Activated naive CD8-positive, alpha-beta T cell treated with anti-CD3 and anti-CD28 coated beads for 36 hours (primary cell): ENCODE measurements at places on chromosomes 1 and 21. TPM values are rescaled to one million over a fixed set of nuclear protein-coding genes. Genes with fewer than 3 reads are reported as not detected.

The LRRC7 gene
- not detected for total RNA-seq

The GNL2 gene
- total RNA-seq, result 101 TPM

The PLCH2 gene
- 1.2 TPM for total RNA-seq

The SPATC1L gene
- 6.9 TPM for total RNA-seq

The C1orf185 gene
- not detected for total RNA-seq

The KRTAP11-1 gene
- total RNA-seq, result not detected

The TRIM46 gene
- 4.6 TPM for total RNA-seq

The TSSK3 gene
- 0.60 TPM for total RNA-seq

The LCE3D gene
- total RNA-seq, result not detected

The AMY2B gene
- total RNA-seq, result 4.6 TPM

DNA sequence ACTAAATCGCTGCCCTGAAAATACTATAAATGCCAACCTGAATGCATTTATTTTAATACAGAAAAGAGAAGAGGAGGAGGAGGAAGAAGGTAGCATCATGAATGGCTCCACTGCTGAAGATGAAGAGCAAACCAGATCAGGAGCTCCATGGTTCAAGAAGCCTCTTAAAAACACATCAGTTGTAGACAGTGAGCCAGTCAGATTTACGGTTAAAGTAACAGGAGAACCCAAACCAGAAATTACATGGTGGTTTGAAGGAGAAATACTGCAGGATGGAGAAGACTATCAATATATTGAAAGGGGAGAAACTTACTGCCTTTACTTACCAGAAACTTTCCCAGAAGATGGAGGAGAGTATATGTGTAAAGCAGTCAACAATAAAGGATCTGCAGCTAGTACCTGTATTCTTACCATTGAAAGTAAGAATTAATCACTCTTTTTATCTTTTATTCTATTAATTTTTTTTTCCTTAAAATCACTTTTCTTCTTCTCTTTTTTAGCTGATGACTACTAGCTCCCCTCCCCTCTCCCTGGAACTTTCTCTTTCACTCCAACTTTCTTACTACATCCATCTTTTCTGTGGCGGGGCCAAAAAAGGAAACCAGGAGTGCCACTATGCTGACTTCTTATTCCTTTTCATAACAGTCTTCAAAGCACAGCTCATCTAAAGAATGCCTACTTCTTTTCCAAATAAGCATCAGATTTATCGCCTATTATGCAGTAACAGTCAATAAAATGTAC, 36.3 kb downstream of the FUBP1 start:
- no peak for DNase-seq

GRCh38 chr1:155424091-155424490, 103.4 kb downstream of the RUSC1 start:
- no peak for DNase-seq

- DNase-seq, result no peak
These were observed 54.7 kb downstream of the NDUFS5 start for GRCh38 chr1:39080831-39081270.

GRCh38 chr1:29083317-29084195, 40.1 kb downstream of the TMEM200B start:
- no peak for DNase-seq

DNA sequence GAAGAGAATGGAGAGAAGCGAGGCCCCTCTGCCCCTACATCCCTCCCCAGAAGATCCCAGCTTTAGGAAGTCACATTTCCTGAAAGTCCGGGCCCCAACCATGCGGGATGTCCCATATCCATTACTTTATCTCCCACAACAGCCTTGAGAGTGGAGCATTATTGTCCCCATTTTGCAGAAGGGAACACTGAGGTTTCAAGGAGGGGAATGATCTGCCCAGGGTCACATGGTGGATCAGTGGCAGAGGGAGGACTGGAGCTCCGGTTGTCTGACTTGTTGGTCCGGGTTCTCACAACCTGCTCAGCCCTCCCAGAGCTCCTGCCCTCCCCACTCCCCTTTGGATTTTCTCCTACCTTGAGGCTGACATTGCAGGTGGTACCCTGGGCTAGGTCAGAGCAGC, 2.2 kb upstream of the CRYBG2 start:
- DNase-seq, result no peak

- no peak for DNase-seq
These were observed 4.5 kb downstream of the COPA start for GRCh38 chr1:160338580-160338979.

- DNase-seq, result no peak
These were observed 72.6 kb downstream of the DDR2 start for GRCh38 chr1:162704673-162705424.

GRCh38 chr1:29811247-29811646, 574.9 kb downstream of the PTPRU start:
- DNase-seq, result no peak

- DNase-seq, result no peak
These were observed 704 bp downstream of the ALG6 start for GRCh38 chr1:63368131-63368530.

- DNase-seq, result no peak
These were observed 703 bp downstream of the ERI3 start for GRCh38 chr1:44354268-44354839.

GRCh38 chr1:26786437-26787380, 1.0 kb upstream of the PIGV start:
- DNase-seq, result peak; percentile 60

- DNase-seq, result no peak
These were observed 884 bp downstream of the LHX4 start for GRCh38 chr1:180230791-180231505.

DNA sequence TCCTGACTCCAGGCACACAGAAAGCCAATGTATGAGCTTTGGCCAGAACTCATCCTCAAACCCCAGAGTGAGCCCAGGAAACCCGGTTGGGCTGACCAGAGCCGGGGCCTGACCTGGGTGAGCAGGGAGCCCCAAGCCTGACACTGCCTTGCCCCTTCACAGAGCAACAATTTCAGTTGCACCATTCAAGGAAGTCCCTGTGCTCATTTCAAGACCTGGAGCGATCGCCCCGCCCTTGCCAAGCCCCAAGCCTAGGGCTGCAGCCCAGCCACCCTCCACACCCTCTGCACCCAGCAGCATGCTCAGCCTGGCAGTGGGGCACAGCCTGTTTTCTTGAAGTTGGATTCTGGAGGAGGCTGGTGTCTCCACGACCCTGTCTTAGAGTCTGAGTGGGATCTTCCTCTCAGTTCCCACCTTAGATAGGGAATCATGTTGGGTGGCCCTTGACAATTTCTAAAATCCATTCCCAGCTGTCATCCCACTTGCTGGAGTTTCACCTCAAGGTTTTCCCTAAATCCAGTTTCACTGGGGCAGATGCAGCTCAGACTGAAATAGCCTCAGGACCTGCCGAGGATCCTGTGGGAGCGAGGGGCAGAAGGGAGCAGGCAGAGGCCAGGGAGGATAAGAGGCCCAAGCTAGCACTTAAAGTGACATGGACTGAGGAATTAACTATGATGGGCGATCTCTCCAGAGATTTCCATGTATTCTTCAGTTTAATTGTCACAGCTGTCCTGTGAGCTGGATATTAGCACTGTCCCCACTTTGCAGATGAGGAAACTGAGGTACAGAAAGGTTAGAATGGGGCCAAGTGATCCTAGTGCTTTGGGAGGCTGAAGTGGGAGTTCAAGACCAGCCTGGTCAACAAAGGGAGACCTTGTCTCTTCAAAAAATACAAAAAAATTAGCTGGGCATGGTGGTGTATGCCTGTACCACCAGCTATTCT, 2.5 kb downstream of the NBL1 start:
- no peak for DNase-seq

DNA sequence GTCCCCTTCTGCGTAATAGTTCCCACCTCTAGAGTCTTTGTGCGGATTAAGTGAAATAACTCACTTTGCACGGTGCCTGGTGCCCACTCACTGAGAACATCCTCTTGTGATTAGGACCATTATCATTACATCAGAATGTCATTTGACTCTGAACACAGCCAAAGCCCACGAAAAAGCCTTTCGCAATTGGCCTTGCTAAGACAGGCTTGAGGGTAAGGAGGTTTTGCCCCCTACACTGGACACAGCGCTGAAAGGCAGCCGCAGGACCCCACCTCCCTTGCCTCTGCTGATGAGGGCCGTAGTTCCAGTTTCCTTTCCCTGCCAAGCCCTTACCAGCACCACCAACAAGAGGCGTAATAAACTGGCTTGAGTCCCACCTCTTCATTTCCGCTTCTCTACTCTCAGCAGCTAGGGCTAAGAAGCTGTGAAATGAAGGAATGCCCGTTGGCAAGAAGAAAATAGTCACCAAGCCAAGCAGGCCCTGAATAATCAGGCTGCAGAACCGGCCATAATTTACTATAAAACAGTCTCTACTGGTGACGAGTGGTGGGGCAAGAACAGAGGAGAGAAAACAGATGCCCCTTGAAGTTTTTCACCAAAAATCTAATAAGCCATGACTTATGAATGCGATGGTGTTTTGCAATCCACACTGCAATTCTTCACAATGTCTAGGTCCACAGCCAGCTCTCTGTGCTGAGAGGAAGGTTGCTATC, 53.1 kb downstream of the SH3GLB1 start:
- DNase-seq, result no peak

GRCh38 chr1:219726480-219727272, 113.8 kb upstream of the ZC3H11B start:
- DNase-seq, result no peak

DNA sequence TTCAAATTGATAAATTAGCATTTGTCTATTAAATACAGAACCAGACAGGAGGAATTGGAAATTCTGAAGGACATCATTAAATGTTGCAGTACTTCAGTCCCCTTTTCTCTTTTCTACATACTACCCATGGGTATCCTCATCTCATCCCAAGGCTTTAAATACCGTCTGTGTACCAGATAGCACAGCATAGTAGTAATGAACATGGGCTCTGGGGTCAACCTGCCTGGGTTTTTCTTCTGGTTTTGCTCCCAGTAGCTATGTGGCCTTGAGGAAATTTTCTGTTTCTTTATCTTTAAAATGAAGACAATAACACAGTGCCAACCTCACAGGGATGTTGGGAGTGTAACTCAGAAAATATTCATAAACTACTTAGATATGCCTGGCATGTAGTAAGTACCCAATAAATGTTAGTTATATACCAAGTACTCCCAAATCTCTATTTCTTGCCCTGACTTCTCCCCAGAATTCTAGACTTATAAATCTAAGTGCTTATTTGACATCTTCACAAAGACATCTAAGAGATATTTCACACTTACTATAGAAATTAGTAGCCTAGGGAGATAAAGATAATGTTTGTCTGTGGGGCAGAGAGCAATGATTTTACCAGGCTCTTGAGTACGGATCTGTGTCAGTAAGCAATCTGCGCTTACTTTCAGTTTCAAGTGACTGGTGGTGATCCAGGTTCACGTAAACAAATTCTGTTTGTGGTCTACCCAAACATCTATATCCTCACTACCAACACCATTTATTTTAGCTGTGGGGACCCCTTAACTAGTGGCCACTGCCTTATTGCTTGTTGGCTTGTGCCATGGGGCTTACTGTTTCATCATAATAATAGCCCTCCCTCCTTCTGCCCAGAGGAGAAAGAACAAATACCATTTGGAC, 37.3 kb downstream of the VANGL2 start:
- DNase-seq, result no peak
